ENCODE measurements at places on chromosomes 4 and X.

DNA sequence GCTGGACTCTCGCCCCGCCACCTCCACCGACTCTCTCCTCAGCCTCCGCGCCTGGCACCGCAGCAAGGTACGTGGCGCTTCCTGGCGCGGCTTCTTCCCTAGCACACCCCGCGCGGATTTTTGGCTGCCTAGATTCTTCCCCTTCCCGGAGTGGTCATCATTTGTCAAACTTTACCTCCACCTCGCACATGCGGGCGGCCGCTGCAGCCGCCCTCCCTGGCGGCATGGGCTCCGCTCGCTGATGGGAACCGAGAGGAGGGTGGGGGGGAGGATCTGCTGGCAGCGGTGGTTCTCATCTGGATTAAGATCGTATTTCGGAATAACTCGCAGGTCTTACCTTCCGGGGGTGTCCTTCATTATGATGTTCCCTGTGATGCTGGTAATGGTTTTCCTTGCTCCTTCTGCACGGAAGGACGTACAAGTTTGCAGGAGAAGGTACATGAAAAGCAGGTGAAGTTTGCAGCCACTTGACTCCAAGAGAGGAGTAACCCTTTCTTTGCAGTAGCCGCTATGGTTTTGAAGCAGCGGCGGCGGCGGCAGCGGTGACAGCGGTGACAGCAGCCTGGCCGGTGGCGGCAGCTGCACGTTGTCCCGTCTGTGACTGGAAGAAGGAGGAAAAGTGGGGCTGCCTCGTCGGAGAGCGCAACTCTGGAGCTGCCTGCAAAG is 2183.9 kb upstream of the TENM3 start:
- no peak for DNase-seq

DNA sequence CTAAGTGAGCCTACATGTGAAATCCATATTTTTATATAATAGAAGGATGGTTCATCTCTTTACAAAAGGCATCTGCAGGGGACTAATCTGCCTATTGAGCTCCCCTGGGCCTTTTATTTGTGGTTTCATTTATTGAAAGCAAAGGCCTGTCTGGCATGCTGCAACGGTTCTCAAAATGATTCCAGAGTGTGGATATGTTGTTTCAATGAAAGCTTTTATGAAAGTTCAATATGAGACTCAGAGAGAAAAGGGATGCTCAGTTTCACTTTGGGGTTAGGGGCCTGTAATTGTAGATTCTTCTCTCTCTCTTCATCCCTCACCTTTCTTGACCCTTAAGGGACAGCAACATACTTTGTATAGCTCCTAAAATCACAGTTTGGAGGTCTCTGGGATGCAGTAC is 204.2 kb upstream of the CASK start:
- no peak for DNase-seq

DNA sequence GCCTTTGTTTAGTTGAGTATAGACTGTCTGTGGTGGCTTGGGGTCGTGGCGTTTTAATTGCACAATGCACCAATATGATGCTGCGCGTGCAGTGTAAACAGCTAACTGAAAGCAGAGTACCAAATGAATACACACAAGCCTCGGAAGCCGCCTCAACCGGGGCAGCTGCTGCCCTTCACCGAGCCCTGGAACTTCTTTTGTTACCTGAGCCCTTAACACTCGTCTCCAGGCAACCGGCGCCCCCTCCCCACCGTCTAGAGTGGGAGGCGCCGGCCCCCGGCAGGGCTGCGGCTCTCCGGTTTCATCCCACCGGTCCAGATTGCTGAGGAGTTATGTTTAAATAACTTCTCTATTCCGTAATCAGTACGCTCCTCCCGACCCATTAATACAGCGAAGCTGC is 173.2 kb upstream of the TBL1X start:
- DNase-seq = no peak

DNA sequence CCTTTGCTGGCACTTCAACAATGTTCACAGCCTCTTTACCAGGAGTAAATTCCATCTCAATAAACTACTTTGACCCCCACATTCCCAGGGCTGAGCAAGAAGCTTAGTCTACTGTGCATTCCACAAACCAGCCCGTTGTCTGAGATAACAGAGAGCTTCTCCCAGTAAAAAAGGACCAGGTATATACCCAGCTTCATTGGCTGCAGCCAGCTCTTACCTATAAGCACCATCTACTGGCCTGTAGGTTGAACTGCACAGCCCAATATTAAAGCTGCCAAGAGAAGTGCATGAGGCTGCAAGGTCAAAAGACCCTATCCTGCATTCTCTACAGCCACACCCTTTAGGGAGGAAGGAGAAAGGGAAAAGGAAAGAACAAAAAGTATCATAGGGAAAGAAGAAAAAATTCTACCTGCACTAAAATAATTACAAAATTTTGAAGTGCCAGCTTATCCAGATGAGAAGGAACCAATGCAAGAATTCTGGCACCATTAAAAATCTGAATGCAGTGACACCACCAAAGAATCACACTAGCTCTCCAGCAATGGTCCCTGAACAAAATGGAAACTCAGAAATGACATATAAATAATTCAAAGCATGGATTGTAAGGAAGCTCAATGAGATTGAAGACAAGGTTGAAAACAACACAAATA is 45.7 kb upstream of the INTU start:
- no peak for DNase-seq

DNA sequence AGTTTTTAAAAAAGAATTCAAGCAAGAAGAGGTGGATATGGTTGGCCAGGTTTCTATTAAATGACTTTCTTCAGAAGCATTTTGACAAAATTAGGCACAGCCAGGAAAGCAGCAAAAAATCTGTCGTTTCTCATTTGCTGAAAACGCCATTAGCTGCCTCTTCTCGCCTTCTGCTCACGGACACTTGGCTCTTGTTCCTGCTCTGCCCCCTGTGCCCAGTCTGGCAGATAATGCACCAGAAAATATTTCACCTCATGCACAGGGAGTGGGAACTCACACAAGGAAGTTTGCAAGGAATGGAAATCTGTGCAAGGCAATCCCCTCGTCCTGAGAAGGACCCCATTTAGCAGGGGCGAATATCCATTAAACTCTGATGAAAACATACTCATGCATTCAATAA is 260.0 kb downstream of the PACRGL start:
- DNase-seq = no peak

- DNase-seq = no peak
Observed at GRCh38 chr4:13539047-13539618, 5.2 kb downstream of the NKX3-2 start.

- no peak for DNase-seq
Observed at GRCh38 chr4:94410678-94411206, 41.0 kb upstream of the PDLIM5 start.

DNA sequence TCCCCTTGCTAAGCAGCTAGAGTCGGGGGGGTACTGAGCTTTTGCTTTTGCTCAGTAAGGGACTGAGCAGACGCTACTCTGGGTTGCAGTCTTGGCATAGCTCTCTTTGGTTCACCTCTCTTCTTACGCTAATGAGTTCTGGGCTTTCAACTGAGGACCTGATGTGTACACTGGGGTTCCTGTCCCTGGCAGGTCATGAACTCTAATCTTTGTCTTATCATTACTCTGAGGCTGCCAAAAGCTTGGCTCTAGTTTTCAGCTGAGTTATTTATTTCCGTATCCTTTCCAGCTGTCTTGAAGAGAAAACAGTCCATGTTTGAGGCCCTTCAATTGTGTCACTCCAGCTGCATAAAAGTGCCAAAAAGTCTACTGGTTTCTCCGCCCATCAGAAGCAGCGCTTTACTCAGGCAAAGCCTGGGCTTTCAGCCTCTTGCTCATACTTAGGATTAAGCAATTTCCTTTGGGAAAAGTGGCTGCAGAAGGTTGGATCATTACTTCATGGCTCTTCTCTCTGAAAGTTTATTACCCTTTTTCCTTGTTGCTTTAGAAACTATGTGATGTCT is 121.0 kb upstream of the STOX2 start:
- DNase-seq = no peak

DNA sequence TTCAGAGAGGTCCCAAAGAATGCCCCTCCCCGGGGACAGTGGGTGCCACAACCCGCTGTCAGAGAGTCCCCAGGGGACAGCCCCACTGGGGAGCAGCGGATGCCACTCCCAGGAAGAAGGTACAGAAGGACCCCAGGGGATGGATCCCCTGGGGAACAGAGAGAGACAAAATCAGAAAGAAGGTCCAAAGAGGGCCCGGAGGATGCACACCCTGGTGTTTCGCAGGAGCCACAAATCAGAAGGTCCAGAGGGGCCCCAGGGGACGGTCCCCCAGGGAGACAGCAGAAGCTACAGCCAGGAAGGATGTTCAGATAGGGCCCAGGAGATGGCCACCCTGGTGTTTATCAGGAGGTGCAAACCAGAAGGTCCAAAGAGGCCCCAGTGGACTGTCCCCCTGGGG is 1.4 kb downstream of the TEX13D start:
- no peak for DNase-seq

- no peak for DNase-seq
Observed at GRCh38 chr4:129804461-129804981, 708.6 kb downstream of the C4orf33 start.

DNA sequence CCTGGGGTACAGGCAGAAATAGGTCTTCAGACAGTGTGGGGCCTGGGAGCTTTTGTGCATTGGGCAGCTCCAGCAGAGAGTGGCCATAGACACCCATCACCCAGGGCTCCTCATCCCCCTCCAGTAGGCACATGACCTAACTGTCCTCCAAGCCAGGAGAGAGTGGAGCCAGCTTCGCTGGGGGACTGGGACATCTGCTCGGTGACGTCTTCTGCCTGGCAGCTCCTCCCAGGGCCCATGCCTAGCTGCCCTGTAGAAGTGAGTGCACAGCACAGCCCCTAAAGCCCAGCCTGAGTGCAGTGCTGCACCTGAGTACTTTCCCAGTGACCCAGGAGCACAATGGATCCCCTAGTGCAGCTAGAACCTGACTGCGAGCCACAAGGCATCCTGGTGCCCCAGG is 279.7 kb upstream of the SLC7A11 start:
- no peak for DNase-seq

DNA sequence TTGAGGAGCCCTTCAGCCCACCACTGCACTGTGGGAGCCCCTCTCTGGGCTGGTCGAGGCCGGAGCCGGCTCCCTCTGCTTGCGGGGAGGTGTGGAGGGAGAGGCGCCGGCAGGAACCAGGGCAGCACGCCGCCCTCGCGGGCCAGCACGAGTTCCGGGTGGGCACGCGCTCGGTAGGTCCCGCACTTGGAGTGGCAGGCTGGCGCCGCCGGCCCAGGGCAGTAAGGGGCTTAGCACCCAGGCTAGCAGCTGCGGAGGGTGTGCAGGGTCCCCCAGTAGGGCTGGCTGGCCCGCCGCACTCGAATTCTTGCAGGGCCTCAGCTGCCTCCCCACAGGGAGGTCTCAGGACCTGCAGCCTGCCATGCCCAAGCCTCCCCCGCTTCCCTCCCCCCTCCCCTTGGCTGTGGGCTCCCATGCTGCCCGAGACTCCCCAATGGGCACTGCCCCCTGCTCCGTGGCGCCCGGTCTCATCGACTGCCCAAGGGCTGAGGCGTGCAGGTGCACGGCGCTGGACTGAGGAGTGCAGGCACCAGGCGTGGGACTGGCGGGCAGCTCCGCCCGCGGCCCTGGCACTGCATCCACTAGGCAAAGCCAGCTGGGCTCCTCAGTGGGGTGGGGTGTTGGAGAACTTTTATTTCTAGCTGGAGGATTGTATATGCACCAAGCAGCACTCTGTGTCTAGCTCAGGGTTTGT is 127.5 kb downstream of the DCK start:
- no peak for DNase-seq

DNA sequence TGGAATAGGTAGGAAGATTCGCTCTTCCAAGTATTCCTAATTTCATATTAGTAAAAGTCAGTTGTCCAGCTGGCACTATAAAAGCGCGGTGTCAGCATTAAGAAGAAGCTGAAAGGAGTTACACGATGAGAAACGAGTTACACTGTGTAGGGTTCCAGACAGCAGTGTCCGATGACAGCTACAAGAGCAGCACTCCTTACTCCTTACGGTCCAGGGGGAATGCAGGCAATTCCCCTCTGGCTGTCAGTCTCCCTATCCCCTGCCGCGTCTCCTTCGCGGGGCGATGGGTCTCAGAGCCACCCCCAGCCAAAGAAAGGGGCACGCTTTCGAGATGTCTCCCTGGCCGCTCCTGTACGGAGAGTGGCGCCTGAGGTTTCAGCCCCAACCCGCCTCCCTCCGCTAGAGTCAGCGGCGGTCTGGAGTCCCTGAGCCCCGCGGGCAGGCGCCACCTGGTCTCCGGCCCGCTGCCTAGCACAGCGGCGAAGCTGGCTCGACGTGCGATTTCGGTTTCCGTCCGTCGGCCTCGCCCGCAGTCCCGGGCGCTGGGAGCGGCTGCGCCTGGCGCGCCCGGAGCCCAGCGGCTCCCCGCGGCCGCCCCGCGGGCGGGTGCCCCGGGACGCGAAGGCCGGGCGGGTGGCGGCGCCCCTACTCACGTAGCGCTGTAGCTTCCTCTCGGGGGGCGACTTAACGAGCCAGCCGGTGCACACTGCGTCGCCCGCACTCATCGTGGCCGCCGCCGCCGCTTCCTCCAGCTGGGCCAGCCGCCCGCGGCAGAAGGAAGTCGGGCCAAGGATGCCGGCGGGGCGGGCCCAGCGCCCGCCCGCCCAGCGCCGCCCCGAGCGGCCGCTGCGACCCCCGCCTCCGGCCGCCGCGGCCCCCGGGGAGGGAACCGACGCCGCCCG is at the start of gene GAB3:
Gene GAB3, minus strand, starts transcription at position 777 of the 902 bp plus-strand sequence. Its CDS starts 52 bp downstream, at position 725.
- no peak for DNase-seq

- no peak for DNase-seq
Observed at GRCh38 chr4:6470502-6471306, 1.7 kb downstream of the PPP2R2C start.

DNA sequence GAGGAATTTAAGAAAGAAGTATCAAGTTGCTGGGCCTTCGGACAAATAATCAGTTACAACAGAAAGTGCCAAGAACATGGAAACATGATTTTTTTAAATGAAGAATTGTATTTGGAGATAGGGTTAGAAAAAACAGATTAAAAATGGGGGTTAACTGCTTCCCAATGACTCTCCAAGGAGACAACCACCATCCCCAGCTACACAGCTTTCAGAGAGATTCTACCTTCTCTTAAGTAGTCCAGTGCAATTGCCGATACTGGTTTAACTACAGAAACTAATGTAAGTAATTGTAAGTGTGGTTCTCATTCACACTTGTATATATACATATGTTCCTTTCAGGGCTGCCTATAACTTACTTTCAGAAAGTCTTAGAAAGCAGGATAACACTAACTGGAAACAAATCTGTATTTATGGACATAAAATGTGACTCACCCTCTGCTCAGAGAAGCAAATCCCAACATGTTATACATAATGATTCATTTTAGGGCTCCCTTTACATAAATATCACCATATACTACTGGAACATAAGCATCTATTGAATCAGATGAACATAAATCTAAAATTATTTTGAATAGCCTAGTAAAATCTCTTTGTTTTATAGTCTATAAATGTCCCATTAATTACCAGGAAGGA is 248.9 kb upstream of the UGT8 start:
- no peak for DNase-seq

- DNase-seq = no peak
Observed at GRCh38 chrX:19532709-19533108, 17.4 kb upstream of the MAP3K15 start.

All from hypothalamus (tissue), 51 donors.